ENCODE measurements at places on chromosomes 1 and 21.

DNA sequence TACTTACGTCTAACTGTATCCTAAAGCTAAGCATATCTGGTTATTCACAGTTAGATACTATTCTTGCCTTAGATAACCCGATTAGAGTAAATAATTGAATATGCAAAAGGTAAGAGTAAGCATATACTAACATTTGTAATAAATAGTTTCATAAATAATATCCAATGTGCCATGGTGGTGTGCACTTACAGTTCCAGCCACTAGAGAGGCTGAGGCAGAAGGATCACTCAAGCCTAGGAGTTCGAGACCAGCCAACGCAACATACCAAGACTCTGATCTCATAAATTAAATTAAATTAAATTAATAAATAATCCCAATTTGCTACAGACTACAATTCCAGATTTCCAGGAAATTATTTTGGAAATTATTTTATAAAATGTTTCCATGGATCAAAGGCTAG lies 12.2 kb downstream of the ARID4B start:
- no peak for DNase-seq

- DNase-seq: no peak
Observed at GRCh38 chr1:203523667-203524066, 29.7 kb downstream of the OPTC start.

DNA sequence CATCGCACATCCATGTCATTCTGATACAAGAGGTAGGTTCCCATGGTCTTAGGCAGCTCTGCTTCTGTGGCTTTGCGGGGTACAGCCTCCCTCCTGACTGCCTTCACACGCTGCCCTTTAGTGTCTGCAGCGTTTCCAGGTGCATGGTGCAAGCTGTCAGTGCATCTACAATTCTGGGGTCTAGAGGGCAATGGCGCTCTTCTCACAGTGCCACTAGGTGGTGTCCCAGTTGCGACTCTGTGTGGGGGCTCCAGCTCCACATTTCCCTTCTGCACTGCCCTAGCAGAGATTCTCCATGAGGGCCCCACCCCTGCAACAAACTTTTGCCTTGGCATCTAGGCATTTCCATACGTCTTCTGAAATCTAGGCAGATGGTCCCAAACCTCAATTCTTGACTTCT lies 138.2 kb upstream of the BRINP3 start:
- no peak for DNase-seq

DNA sequence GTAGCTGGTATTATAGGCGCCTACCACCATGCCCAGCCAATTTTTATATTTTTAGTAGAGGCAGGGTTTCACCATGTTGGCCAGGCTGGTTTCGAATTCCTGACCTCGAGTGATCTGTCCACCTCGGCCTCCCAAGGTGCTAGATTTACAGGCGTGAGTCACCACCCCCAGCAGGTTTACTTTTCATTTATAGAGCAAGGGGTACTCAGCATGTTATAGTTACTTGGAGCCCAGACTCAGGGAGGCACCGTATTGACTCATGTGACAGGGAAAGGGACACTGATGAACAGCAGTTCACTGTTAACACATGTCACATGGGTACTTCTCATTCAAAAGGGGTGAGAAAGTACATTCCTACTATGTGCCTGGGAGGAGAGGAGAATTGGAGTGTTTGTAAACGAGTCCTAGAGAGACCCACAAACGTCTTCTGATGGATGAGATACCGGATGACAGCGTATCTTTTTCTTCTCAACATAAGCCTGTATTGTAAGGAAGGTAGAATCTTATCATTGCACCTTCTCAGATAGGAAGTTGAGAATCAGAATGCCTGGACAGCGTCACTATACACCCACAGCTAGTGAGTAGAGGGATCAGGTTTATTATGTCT lies 510.0 kb downstream of the USP25 start:
- DNase-seq: no peak

GRCh38 chr1:152160576-152160975 lies 1.5 kb upstream of the RPTN start:
- no peak for DNase-seq

GRCh38 chr1:32768110-32768850 lies 48.9 kb downstream of the YARS1 start:
- no peak for DNase-seq
